Skeletal muscle cell (primary cell): ENCODE measurements at places on chromosomes 5 and 9.

DNA sequence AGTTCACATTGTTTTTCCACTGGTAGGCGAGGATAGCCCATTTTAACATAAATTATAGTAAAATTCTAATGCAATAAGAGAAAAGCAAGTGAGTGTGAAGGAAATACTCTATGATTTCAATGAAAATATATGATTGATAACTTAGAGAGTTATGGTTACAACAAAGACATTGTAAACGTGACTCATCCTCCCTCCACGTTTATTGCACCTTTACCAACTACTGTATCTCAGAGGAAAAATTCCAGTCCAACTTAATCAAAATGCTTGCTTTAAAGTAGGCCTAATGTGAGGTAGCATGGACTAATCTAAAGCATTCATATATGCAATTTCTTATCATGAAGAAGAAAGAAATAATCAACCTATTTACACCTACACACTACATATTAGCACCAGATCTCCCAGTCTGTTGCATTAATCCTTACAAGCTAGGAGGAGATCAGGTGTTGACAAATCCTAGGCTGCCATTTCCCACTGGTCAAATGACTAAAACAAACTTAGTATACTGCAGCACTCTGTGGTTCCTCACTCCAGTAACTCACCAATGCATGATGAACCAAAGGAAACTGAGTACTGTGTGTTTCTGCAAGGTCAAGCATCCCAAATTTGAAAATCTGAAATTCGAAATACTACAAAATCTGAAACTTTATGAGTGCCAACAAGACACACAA lies 41.7 kb downstream of the ECPAS start:
- DNase-seq, result no peak

GRCh38 chr9:69535911-69536310 lies 136.3 kb downstream of the APBA1 start:
- DNase-seq, result peak; percentile 13

- no peak for DNase-seq
Observed at GRCh38 chr5:12250454-12250853, 346.2 kb upstream of the CTNND2 start.

DNA sequence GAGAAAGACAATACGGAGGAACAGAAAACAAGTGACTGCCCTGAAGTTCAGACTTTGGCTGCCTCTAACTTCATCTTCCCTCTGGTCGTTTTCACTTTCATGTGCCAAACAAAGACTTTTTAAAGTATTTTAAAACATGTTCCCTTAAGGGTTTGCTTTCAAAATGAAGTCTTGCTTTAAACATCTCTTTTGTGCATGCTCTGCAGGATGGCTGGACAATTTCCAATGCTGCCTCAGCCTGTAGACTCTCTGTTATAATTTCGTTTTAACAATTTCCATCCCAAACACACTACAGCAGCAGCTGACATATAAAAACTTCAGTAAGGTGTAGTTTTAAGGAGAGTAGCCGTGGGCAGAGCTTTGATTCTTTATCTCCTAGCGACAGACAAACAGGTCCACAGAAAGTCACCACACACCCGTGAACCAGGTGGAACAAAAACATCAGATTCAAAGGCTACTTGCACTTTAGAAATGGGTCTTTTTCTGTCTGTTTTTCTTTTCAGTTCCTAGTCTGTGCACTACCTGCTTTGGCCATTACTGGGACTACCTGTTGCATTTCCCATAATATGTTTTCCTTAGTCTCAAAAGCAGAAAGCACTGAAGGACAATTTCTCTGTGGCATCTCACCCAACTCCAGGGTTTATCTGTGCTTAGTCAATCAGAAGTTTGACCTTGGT lies 308.9 kb downstream of the DTWD2 start:
- no peak for DNase-seq

DNA sequence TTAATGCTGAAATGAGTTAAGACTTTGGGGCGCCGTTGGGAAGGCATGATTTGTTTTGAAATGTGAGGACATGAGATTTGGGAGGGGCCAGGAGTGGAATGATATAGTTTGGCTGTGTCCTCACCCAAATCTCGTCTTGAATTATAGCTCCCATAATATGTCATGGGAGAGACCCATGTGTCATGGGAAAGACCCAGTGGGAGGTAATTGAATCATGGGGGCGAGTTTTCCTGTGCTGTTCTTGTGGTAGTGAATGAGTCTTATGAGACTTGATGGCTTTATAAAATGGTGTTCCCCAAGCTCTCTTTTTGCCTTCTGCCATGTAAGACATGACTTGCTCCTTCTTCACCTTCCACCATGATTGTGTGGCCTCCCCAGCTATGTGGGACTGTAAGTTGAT lies 5.1 kb downstream of the SLC25A48 start:
- no peak for DNase-seq

- DNase-seq, result no peak
Observed at GRCh38 chr9:87684627-87685219, 41.2 kb upstream of the CTSL start.
